ENCODE measurements at places on chromosomes 12 and 14.

GRCh38 chr14:34643361-34643760 lies 13.4 kb upstream of the SNX6 start:
- DNase-seq = no peak

GRCh38 chr14:79028281-79028680 lies 858.1 kb downstream of the NRXN3 start:
- no peak for DNase-seq

DNA sequence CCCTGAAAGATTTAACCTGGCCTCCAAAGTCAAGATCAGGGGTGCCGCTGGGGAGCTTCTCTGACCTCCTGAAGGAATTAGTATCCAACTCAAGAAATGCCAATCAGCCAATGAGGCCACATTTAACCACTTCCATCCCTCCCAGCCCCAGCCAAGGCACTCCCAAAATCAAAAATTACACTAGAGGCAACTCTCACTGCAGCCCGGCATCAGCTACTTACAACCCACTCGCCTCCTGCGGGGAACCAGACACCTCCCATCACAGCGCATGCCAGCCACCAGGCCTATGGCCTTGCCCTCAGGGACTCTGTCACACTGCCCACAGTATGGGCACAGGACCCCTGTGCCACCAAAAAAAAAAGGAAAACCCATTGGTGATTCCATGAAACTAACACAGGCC lies 62.3 kb upstream of the DDX11 start:
- no peak for DNase-seq

- no peak for DNase-seq
Measured at GRCh38 chr12:109460538-109460937, 16.6 kb downstream of the KCTD10 start.

- no peak for DNase-seq
Measured at GRCh38 chr12:56699020-56699661, 11.1 kb upstream of the PTGES3 start.

GRCh38 chr12:127052511-127053232 lies 1214.3 kb upstream of the TMEM132C start:
- DNase-seq = no peak

DNA sequence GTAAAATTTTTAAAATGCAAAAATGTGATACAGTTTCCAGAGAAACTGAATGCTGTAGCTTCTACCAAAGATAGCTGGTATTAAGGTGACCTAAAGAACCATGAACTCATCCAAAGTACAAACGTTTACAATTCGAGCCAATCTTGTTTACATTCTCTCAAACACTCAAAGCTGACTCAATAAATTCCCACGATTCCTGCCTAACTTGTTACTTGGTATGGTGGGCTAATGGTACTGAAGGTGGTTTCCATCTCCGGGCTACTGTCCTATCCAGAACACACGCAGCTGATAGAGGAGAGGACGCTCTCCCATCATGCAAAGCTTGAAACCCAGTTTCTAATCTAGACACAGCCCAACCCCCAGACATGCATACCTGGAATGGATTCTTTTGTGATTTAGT lies 31.5 kb downstream of the RAD9B start:
- no peak for DNase-seq

GRCh38 chr12:15777355-15778012 lies 11.7 kb downstream of the EPS8 start:
- DNase-seq = no peak

DNA sequence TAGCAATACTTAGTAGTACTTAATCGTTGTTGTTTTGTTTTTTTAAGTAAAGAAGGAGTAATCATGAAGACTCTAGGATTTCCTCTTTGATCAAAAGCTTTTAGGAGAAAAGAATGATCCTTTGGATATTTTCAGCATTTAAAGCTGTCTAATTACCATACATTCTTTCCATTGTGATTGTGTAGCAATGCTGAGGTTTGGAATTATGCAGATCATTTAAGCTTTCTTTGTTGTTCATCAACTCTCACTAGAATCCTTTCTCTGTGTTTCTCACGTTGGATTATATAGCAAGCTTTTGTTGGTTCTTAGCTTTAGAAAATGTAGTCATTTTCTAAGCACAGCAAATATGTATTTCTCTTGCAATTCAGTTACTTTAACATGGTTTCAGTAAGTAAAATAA lies 25.8 kb downstream of the CCDC91 start:
- DNase-seq = no peak

GRCh38 chr12:51076236-51076930 lies 7.0 kb downstream of the CSRNP2 start:
- DNase-seq = no peak

DNA sequence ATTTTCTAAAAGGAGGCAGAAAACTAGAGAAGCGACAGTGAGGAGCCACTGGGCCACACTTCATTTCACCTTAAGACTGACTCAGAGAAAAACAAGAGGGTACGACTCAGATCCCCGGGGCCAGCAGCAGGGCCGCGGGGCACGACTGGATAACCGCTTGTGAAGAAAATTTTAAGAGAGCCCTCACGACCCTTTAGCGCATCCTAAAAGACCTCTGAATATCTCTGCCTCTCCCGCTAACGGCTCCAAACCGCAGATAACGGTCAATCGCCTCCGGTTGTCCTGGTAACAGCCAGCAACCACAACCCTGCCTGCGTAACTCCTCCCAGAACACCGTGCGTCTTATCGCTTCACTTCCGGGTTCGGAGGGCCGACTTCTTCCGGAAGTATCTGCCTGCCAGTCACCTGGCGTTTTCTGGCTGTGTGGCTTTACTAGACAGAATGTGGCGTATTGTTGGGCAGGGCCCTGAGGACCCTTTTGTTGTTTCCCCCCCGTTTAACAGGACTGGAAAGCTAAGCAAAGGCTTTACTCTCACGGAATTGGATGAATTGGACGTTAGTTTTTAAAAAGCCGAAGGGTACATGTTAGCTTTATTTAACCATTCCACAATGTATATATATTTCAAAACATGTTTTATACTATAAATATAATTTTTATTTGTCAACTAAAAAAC lies 5.4 kb upstream of the ATP23 start:
- DNase-seq = peak; percentile 77

DNA sequence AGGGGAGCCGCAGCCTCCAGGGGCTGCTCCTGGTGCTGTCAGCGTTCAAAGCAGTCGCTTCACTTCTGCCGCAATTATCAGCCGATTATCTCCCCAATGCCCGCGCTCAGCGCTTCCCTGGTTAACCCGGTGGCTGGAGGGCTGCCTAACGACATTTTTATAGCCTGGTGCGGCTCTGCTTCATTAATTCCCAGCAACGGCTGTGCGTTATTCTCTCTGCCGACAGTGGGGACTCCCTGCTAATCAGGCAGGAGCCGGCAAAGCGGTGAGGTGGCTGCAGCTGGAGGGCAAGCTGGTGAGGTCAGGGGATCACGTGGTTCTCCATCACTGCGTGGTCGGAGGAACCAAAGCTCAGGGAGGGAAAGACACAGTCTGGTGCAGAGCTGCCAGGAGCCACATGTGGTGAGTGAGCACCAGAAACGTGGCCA lies 62.9 kb downstream of the GLRX5 start:
- DNase-seq = peak; percentile 43

DNA sequence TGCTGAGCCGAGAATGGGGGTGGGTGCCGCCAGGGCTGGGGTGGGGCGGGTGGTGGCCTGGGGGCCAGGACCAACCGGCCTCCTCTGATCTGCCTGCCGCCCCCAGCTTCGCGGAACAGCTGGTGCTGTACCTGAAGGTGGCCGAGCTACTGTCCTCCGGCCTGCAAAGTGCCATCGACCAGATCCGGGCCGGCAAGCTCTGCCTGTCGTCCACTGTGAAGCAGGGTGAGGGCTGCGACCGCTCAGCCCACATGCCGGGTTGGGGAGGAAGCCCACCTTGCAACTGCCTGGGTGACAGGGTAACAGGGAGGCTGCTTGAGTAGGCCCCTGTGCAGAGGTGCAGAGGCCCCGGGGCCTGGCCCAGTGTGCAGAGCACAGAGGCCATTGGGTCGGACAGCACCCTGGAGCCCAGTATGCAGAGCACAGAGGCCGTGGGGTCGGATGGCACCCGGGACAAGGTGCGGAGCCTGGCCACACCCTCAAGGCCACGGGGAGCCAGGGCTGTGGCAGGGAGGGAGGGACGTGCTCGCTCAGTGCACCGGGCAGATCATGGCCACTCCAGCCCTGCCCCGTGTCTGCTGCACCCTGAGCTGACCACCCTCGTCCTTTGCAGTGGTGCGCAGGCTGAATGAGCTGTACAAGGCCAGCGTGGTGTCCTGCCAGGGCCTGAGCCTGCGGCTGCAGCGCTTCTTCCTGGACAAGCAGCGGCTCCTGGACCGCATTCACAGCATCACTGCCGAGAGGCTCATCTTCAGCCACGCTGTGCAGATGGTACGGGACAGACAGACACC lies 9.5 kb upstream of the PUS1 start:
- DNase-seq = no peak

- no peak for DNase-seq
Measured at GRCh38 chr12:118359541-118359915, 13.2 kb downstream of the TAOK3 start.

GRCh38 chr14:77100961-77101360 lies 2.9 kb downstream of the CIPC start:
- DNase-seq = no peak

- no peak for DNase-seq
Measured at GRCh38 chr14:29236848-29237247, 470.3 kb downstream of the FOXG1 start.

GRCh38 chr12:40946612-40947194 lies 241.4 kb upstream of the PDZRN4 start:
- no peak for DNase-seq

DNA sequence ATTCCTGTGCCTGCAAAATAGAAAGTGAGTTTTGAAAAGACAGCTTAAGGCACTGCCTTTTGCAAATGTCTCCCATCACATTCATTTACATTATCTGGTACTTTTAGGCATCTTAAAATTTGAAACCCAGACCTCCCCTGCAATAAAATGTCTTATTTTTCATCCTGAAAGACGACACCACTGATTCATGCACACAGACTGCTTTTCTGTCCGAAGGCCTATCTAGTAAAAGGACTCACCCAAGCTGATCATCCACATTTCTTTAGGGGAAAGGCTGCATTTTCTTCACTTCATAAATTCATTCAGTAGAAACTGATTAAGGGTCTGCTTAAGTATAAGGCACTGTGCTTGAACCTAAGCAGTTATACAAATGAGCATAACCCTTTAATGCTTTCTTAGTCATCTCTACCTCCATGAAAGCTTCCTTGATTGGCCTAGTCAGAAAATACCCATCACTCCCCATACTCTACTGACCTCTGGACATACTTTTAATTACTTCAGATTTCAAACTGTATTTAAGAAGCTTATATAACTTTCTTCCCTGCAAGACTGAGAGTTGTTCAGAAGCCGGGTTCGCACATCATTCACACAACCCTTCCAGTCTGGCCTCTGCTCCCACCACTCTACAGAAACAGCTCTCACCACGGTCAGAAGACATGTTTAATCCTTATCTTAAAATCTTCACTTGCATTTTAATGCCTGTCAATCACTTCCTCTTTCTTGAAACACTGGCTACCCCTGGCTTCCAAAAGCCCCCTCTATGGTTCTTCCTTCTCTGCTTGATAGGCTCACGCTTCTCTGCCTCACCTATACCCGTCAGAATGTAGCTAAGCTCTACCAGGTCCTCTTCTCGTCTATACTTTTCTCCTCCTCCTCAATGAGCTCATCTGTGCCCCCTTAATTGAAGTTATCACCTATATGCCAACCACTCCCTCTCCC lies 288.6 kb downstream of the MED13L start:
- DNase-seq = no peak

DNA sequence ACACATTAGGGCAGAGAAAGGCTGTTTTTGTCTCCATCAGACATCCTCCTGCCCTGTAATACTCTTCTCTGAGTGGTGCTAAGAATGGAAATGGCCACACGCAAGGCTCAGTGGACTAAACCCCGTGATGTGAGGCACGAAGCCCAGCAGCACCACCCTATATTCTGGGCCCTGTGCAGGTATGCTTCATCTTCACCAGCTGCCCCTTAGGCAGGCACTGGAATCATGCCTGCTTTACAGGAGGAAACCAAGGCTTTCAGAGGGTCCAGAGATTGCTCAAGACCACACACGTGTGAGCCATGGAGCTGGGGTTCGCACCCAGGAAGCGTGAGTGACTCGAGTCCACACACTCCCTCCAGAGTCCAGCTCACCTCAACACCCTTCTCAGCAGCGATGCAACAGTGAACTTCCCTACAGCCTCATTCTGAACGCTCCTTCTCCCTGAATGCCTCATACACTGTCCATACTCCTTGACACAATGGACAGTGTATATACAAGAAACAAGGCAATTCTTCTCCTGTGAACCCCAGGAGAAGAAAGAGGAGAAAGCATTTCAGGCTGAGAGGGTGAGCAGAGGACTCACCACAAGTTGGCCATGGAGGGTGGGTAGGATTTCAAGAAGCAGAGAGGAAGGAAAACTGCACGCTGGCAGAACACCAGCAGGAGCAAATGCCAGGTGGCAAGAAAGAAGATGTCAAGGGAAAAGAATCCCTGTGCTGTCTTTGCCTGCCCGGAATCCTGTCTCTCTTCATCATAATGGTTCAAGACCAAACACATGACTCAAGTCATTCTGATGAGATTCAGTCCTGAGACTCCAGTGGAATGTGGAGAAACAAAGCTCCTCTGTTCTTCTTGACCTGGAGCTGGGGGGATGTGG lies 39.1 kb downstream of the NT5DC3 start:
- DNase-seq = no peak

GRCh38 chr12:108696111-108696995 lies 35.0 kb downstream of the CORO1C start:
- DNase-seq = no peak

DNA sequence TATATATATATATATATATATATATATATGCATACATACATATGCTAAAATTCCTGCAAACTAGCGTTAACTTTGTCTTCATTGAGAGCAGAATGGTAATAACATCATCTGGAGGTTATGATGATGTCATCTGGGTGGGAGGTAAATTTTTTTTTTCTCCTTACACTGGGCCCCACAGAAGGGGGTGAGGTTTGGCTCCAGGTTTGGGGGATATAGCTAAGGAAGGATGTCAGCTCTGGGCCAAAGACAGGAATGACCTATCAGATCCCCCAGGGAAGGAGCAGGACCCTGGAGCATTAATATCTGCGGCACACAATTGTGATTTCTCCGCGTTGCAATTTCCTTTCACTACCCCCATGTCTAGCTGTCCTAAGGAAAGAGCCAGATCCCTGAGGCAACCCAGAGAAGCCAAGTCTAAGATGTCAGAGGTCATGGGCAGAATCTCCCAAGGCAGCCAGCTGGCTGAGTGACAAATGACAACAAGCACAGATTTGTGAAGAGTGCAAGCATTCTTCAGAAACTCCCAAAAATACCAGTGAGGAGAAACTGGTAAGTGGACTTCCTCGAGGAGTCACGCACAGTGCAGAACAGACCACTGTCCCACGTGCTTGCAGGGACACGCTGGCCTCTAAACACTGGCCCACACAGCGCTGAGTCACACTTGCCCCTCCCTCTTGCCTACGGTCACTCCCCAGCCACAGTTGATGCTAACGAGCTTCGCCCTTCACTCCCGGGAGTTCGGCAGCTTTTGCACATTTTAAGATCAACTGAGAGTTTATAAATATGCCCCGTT lies 9.9 kb downstream of the UBC start:
- no peak for DNase-seq

DNA sequence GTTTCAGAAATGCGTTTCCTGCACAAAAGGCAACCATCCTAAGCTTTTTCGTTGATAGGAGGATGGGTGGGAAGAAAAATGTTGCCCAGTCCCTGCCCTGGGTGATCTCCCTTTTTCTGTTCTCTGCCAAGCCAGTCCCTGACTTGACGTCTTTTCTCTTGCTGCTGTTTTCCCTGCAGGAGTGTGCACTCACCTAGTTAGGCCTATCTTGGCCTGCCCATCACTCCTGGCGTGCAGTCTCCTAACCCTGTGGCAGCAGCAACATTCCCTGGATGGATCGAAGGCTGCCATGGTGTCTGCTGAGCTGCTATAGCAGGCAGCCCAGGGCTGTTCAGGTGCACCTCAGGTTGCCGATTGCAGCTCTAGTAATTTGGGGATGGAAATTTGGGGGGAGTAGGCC lies 1.2 kb downstream of the UNC119B start:
- no peak for DNase-seq

Measured in NCI-H1417 treated with DMSO at 0.1 percent for 48 hours (cell line).